ENCODE measurements at places on chromosomes 12 and 14. TPM values are rescaled to one million over a fixed set of nuclear protein-coding genes. Genes with fewer than 3 reads are reported as not detected.

The RNFT2 gene
- 1.8 TPM for total RNA-seq

The PRKD1 gene
- total RNA-seq = 2.4 TPM

The RPS6KA5 gene
- total RNA-seq = 3.8 TPM

The RPL10L gene
- not detected for total RNA-seq

The OSGEP gene
- total RNA-seq = 26.0 TPM

The PTPN21 gene
- total RNA-seq = 8.7 TPM

The SLC25A47 gene
- not detected for total RNA-seq

The PTPRR gene
- total RNA-seq = 0.37 TPM

The C14orf132 gene
- 5.3 TPM for total RNA-seq

The ESPL1 gene
- 21.3 TPM for total RNA-seq

The SLC17A8 gene
- total RNA-seq = not detected

The ZNF10 gene
- total RNA-seq = 0.99 TPM

The ACYP1 gene
- total RNA-seq = 21.8 TPM

The WNT1 gene
- not detected for total RNA-seq

The FBXO34 gene
- total RNA-seq = 11.2 TPM

The RNASE7 gene
- total RNA-seq = not detected

The SSTR1 gene
- not detected for total RNA-seq

The LEMD3 gene
- 9.0 TPM for total RNA-seq

The SRRM4 gene
- total RNA-seq = not detected

The ACVRL1 gene
- 0.18 TPM for total RNA-seq

The SPIC gene
- not detected for total RNA-seq
